ENCODE measurements at places on chromosomes 12 and 14.

- DNase-seq: no peak
Measured at GRCh38 chr12:13106666-13107065, 3.2 kb upstream of the GSG1 start.

DNA sequence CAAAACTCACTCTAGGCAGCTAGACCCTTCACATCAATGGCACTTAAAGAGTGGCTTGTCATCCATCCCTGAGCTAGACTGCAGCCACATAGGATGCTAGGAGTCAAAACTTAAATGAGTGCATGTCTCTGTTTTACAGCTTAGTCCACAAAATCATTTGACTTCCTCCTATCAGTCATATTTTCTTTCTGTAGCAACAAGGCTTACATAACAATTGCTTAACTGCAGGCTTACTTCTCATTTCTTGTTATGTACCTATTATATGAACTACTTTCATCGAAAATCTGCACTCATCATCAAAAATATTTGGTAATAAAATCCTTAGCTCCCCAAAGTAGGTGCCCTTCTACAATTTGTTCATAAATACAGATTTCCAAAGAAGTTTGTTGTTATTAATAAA lies 30.1 kb downstream of the CLEC1A start:
- DNase-seq: no peak

DNA sequence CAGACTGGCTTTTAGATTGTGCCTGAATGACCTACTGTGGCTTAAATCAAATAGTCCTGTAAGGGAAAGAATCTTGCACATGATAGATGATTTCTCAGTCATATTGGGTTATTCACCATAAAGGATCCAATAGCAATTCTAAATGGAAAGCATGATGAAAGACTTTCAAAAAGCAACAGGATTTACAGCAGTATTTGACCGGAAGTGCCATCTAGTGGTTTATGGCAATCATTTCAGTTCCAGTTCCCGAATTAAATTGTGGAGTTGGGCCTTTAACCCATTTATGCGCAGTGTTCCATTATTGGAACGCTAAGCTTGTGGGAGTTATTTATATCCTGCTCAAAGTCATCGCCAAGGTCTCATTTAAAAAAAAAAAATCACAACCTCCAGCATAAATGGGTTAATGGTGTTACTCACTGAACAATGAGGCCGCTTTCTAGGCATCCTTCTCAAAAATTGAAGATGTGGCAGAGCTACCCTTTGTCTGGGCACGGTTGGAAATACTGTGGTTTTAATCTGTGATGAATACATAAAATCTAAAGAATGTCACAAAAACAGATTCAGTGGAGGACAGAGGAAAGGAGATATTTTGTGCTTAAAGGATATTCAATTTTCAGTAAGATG lies 60.8 kb upstream of the REP15 start:
- no peak for DNase-seq

- DNase-seq: no peak
Measured at GRCh38 chr12:66755727-66756395, 77.0 kb upstream of the GRIP1 start.

DNA sequence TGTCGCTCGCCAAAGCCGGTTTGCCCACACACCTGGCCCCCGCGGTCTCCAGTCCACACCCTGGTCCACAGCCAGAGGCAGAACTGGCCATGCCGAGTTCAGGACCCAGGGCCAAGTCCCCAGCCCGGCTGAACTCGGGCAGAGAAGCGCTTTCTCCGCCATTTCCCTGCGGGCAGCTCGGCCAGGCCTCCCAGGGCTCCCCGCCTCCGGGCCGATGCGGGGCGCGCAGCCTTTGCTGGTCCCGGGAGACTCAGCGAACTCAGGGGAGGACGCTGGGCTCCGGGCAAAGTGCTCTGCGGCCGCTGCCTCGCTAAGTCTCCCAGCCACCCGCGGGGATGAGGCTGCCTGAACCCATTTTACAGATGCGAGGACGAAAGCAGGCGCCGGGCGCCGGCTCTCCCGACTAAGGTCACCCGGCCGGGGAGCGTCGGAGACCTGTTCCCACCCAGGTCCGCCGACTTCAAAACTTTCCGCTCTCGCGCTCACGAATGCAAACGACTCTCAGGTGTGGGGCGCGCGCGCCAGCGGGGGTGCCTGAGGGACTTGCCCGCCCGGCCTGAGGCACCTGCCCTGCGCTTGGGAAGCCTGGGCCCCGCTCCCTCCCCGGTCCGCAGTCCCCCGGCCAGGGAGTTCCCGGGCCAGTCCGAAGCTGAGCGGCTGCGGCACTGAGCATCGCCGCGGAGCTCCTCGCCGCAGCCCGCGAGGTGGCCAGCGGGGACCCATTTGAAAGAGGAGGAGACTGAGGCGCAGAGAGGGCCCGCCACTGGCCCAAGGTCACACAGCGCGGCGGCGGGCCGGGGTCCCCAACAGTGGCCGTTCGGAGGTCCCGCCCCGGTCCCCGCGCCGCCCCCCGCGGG lies 627 bp downstream of the TESC start:
- DNase-seq: no peak

GRCh38 chr12:108840605-108841332 lies 16.6 kb downstream of the SSH1 start:
- no peak for DNase-seq

DNA sequence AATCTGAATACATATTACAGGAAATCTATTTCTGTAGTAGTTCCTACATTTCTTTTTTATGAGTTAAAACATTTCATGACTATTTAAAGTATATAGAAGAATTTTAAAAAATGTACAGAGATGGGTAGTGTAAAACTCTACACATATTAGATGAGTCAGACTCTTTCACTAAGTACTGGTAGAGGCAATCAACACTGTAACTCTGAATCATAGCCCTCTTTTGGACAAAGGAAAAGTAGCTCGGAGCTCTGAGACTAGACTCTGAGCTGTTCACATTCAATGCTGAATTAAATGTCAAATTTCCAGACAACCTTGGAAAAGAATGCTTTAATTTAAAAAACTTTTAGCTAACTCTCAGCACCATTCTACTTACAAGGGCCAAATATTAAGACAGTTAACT lies 3.4 kb downstream of the PTCSC3 start:
- no peak for DNase-seq

GRCh38 chr12:27975222-27976136 lies 2.9 kb upstream of the PTHLH start:
- no peak for DNase-seq

- DNase-seq: no peak
Measured at GRCh38 chr12:128745772-128746689, 77.7 kb downstream of the SLC15A4 start.

DNA sequence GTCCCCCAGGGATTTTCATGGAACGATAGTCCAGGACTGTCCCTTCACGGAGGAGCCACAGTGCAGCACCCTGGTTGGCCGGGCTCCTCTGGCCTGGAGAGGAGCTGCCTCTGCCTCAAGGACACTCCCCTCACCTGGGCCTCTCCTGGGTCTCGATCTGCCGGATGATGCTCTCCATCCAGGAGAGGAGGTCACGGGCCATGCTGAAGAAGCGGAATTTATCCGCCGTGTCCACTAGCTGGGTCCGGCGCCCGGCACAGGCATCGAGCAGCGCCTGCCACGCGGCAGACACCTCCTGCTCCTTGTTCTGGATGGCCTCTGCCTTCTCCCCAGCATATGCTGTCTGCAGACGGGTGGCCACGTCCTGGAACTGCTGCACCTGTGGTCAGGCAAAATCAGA lies 66.5 kb downstream of the PLEKHG3 start:
- DNase-seq: no peak

GRCh38 chr12:53497461-53497860 lies 1.8 kb downstream of the MAP3K12 start:
- no peak for DNase-seq

DNA sequence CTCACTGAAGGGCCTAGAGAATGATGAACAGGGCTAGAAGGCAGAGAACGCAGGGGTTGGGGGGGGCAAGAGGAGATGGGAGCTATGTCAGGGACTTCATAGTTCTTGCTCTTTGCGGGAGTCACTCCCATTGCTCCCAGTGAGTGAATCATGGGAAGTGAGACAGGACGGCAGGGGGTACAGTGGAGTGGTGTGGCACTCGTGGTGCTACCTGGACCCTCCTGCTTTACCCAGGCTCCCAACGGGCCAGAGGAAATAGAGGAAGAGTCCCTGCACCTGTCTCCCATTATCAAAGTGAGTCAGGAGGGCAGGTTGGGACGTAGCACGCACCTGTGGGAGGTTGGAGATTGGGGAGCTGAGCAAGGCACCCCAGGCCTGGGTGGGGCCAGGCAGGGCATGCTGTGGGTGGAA lies 1.3 kb upstream of the KRT8 start:
- no peak for DNase-seq

Data from activated CD4-positive, CD25-positive, alpha-beta regulatory T cell treated with anti-CD3 and anti-CD28 coated beads, Interleukin-2, amount 50 U/mL, for 72 hours (primary cell).